ENCODE measurements at places on chromosomes 5 and 9. TPM values are rescaled to one million over a fixed set of nuclear protein-coding genes. Genes with fewer than 3 reads are reported as not detected.

DNA sequence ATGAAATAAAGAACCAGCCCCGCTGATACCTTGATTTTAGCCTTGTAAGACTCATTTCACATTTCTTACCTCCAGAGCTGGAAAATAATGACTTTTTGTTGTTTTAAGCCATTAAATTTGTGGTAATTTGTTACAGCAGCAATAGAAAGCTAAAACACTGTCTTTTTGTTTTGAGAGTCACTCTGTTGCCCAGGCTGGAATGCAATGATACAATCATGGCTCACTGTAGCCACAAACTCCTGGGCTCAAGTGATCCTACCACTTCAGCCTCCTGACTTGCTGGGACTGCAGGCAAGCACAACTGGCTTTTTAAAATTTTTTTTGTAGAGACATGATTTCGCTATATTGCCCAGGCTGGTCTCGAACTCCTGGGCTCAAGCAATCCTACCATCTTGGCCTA, 34.7 kb upstream of the MYO10 start:
- DNase-seq = no peak

The IRX1 gene
- polyA plus RNA-seq = 23.9 TPM

GRCh38 chr5:109654455-109654854, 35.3 kb upstream of the MAN2A1 start:
- DNase-seq = no peak

DNA sequence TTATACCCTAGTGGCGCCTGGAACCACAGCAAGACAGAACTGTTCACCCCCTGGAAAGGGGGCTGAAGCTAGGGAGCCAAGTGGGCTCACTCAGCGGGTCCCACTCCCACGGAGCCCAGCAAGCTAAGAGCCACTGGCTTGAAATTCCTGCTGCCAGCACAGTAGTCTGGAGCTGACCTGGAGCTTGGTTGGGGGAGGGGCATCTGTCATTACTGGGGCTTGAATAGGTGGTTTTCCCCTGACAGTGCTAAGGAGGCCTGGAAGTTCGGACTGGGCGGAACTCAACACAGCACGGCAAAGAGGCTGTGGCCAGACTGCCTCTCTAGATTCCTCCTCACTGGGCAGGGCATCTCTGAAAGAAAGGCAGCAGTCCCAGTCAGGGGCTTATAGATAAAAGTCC, 19.5 kb downstream of the BTNL3 start:
- no peak for DNase-seq

DNA sequence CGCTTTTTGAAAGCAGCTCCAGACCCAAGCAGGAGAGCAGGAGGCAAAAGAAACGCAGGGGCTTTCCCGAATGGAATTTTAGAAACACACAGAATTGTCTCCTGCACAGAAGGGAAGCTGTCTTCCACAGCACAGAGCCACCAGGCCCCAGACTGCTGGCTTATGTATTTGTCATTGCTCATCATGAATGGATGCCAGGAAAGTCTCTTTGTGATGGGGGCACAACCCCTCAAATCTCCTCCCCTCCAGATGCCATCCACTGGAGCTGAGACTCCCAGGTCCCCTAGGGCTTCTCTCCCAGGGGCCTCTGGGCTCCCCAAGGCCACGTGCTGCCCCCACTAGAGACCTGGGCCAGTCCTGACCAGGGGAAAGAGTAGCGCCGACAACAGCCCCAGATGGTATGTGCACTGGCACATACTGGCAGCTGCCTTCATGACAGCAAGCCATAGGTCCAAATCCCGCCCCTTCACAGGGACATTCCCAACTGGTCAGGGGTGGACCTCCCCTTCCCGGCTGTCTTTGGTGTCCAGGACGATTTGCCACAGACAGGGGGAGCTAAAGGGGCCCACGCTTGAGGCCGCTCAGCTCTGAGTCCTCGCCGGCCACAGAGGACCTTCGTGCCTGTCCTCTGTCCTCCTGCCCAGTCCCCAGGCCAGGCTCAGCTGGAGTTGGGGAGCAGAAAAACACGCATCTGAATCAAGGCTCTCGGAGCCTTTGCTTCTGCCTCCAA, 127.8 kb downstream of the KCNIP1 start:
- DNase-seq = no peak

GRCh38 chr5:102754767-102755431, at the start of gene PAM:
PAM (plus strand) TSS chr5:102755305; CDS start chr5:102866196, 110,891 bp downstream.
- DNase-seq = peak; percentile 74

GRCh38 chr5:189486-189885, 1.8 kb upstream of the LRRC14B start:
- no peak for DNase-seq

- no peak for DNase-seq
Measured at GRCh38 chr5:96076451-96076850, 114.8 kb upstream of the ELL2 start.

DNA sequence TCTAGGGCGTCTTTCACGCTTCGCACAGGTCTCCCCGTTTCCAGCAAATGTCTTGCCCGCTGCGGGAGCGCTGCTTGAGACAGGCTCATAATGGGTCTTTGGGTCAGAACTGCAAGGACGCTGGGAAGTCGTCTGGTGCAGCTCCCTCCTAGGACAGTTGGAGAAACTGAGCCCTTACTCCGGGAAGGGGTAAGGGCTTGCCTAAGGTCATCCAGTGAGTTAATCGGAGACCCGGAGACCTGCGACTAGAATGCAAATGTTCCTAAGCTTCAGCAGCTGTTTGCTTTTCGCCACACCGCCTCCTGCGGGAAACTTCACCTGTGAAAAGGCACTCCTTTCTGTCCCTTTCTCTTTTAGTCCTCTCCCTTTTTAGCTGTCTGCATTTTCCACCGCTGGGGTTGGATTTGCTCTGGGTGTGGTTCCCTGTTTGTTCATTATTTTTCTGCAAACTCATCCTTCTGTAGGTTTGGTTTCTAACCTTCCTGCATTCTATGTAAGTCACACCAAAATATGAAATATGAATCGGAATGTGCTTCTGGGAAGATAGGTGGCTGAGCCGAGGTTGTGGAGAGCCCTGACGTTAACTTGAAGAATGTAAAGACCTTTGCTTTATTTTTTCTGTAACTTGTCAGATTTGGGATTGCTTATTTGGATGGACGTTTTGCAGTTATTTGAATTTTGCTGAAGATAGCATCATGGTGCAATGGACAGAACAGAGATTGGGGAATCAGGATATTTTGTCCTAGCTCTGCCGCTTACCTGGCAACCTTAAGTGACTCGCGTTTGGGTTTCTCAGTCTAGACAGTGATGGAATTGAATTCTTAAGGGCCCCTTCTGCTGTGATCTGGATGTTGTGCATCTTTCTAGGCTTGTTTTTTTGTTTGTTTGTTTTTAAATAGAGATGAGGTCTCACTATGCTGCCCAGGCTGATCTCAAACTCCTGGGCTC, 909 bp downstream of the SLC36A1 start:
- peak; percentile 21 for DNase-seq
